ENCODE measurements at places on chromosomes 7 and 10.

DNA sequence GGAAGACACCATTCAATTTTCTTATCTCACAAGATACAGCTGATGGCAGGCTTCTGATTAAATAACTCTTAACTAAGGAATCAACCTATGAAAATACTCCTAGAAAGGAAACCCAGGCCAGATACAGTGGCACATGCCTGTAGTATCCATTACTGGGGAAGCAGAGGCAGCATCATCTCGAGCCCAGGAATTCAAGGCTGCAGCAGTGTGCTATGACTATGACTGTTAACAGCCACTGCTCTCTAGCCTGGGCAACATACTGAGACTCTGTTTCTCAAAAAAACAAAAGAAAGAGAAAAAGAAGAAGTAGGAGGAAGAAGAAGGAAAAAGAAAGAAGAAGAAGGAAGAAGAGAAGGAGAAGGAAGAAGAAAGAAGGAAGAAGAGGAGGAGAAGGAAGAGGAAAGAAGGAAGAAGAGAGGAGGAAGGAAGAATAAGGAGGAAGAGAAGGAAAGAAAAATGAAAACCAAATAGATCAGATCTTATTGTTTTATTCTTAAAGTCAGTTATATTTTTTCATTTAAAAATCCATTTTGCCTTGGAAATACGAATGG, 18.0 kb downstream of the DPY19L1 start:
- peaks cover 9% of the 10 kb centered on the region for H3K4me1 ChIP-seq
- no peak overlapping the region for H3K4me3 ChIP-seq
- no peak for DNase-seq
- H3K36me3 ChIP-seq, result no peaks in the 10 kb centered on the region
- H3K27me3 ChIP-seq, result no peaks in the 10 kb centered on the region

GRCh38 chr10:132208462-132209050, 21.8 kb downstream of the DPYSL4 start:
- H3K4me1 ChIP-seq, result no peaks in the 10 kb centered on the region
- no peak overlapping the region for H3K4me3 ChIP-seq
- H3K27ac ChIP-seq, result no peak overlapping the region
- DNase-seq, result no peak

DNA sequence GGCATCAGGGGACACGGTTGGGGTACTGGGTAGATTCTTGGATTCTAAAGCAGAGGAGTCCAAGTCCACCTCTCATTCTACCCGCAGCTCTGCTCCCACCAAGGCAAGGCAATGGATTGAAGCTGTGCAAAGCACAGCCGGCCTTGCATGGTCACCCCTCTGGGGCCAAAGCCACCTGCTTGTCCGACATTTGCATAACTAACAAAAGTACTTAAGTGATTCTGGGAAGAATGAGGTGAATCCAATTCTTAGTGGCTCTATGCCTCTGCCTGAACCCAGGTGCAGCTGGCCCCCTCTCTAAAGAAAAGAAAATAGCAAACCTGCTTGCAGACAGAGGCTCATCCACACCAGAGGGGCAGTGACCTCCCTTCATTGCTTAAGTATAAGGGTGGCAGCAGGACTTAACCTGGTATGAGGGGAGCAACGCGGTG, 10.7 kb upstream of the COBL start:
- H3K27me3 ChIP-seq, result peaks cover 1% of the 10 kb centered on the region
- H3K27ac ChIP-seq, result no peak overlapping the region
- no peak overlapping the region for H3K4me3 ChIP-seq
- H3K36me3 ChIP-seq, result no peaks in the 10 kb centered on the region

DNA sequence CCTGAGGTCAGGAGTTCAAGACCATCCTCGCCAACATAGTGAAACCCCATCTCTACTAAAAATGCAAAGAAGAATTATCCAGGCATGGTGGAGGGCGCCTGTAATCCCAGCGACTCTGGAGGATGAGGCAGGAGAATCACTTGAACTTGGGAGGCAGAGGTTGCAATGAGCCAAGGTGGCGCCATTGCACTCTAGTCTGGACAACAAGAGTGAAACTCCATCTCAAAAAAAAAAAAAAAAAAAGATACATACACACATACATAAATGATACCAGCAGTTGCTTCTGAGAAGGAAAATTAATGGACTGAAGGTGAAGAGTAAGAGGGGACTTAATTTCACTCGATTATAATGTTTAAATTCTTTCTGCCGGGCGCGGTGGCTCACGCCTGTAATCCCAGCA, 40.2 kb upstream of the PAX2 start:
- no peaks in the 10 kb centered on the region for H3K4me1 ChIP-seq
- peaks cover 5% of the 10 kb centered on the region for H3K27me3 ChIP-seq
- DNase-seq, result no peak
- H3K4me3 ChIP-seq, result no peak overlapping the region
- H3K36me3 ChIP-seq, result no peaks in the 10 kb centered on the region
- no peak overlapping the region for H3K27ac ChIP-seq

DNA sequence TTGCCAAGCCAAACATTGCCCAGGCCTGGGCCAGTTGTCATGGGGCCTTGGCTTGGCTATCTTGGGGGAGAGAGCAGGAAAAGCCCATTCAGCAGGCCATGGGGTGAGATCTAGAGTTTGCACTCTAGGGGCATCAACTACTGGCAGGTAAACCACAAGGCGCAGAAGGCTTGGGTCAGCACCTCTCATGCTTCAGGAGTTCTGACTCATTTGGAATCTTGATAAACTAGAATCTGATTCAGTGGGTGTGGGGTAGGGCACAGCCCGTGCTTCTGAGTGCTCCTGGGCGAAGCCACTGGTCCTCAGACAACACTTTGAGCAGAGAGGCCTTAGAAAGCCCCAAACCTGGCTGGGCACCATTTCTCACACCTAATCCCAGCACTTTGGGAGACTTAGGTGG, 81.1 kb downstream of the RGS10 start:
- H3K36me3 ChIP-seq, result peaks cover 12% of the 10 kb centered on the region
- no peak overlapping the region for H3K4me3 ChIP-seq
- no peak for DNase-seq
- no peaks in the 10 kb centered on the region for H3K4me1 ChIP-seq

GRCh38 chr7:151968357-151968756, 12.1 kb downstream of the GALNTL5 start:
- no peak for DNase-seq
- peaks cover under 1% of the 10 kb centered on the region for H3K36me3 ChIP-seq
- no peak overlapping the region for H3K4me3 ChIP-seq
- H3K27ac ChIP-seq, result no peak overlapping the region

- H3K27me3 ChIP-seq, result peaks cover 15% of the 10 kb centered on the region
- peak within 1 kb of the TSS; percentile 89 for H3K4me3 ChIP-seq
- DNase-seq, result no peak
- H3K36me3 ChIP-seq, result peaks cover 10% of the 10 kb centered on the region
- H3K4me1 ChIP-seq, result peaks cover 30% of the 10 kb centered on the region
Observed at GRCh38 chr7:150322833-150323681, at the start of the genes ACTR3C and LRRC61. Gene ACTR3C, minus strand, starts transcription at chr7:150323545. Its CDS starts 28,249 bp downstream, at chr7:150295296. Gene LRRC61, plus strand, starts transcription at chr7:150323355. Its CDS starts 13,507 bp downstream, at chr7:150336862.

GRCh38 chr10:61837755-61838171, 63.7 kb upstream of the ARID5B start:
- peaks cover 2% of the 10 kb centered on the region for H3K4me1 ChIP-seq
- no peak overlapping the region for H3K27ac ChIP-seq
- H3K4me3 ChIP-seq, result no peak overlapping the region
- no peak for DNase-seq
- no peaks in the 10 kb centered on the region for H3K27me3 ChIP-seq
- H3K36me3 ChIP-seq, result no peaks in the 10 kb centered on the region

- H3K36me3 ChIP-seq, result no peaks in the 10 kb centered on the region
- peak overlapping the region; percentile 48 for H3K4me3 ChIP-seq
- DNase-seq, result no peak
Observed at GRCh38 chr7:137848095-137848494, 1.3 kb upstream of the DGKI start.

GRCh38 chr10:3179174-3179573, 6.6 kb upstream of the PITRM1 start:
- H3K27me3 ChIP-seq, result no peaks in the 10 kb centered on the region
- H3K4me1 ChIP-seq, result peaks cover 4% of the 10 kb centered on the region
- no peak for DNase-seq
- H3K36me3 ChIP-seq, result no peaks in the 10 kb centered on the region
- no peak overlapping the region for H3K27ac ChIP-seq
- H3K4me3 ChIP-seq, result no peak overlapping the region

- peaks cover 13% of the 10 kb centered on the region for H3K27me3 ChIP-seq
- peaks cover 5% of the 10 kb centered on the region for H3K4me1 ChIP-seq
- H3K4me3 ChIP-seq, result no peak overlapping the region
- DNase-seq, result no peak
- H3K27ac ChIP-seq, result no peak overlapping the region
Observed at GRCh38 chr7:4107839-4108238, 574.3 kb upstream of the FOXK1 start.

GRCh38 chr10:46542567-46543465, 13.6 kb downstream of the GPRIN2 start:
- no peak overlapping the region for H3K4me3 ChIP-seq
- peaks cover 7% of the 10 kb centered on the region for H3K4me1 ChIP-seq
- H3K27me3 ChIP-seq, result peaks cover 18% of the 10 kb centered on the region
- no peak for DNase-seq
- no peaks in the 10 kb centered on the region for H3K36me3 ChIP-seq
- H3K27ac ChIP-seq, result no peak overlapping the region

GRCh38 chr10:18195060-18195799, 55.0 kb downstream of the CACNB2 start:
- no peak overlapping the region for H3K4me3 ChIP-seq
- H3K36me3 ChIP-seq, result no peaks in the 10 kb centered on the region
- DNase-seq, result no peak
- peaks cover 14% of the 10 kb centered on the region for H3K4me1 ChIP-seq

GRCh38 chr7:44937426-44937825, 41.4 kb downstream of the MYO1G start:
- H3K27me3 ChIP-seq, result no peaks in the 10 kb centered on the region
- DNase-seq, result no peak
- H3K27ac ChIP-seq, result no peak overlapping the region
- no peak overlapping the region for H3K4me3 ChIP-seq
- H3K36me3 ChIP-seq, result no peaks in the 10 kb centered on the region

- H3K4me3 ChIP-seq, result peak overlapping the region; percentile 96
- DNase-seq, result no peak
- H3K27me3 ChIP-seq, result no peaks in the 10 kb centered on the region
- H3K4me1 ChIP-seq, result peaks cover 15% of the 10 kb centered on the region
- no peaks in the 10 kb centered on the region for H3K36me3 ChIP-seq
Observed at GRCh38 chr7:29146888-29147609, 712 bp upstream of the CPVL start.

- H3K4me1 ChIP-seq, result no peaks in the 10 kb centered on the region
- H3K27me3 ChIP-seq, result peaks cover 2% of the 10 kb centered on the region
- peaks cover 24% of the 10 kb centered on the region for H3K36me3 ChIP-seq
- no peak for DNase-seq
- no peak overlapping the region for H3K4me3 ChIP-seq
Observed at GRCh38 chr10:130257897-130258296, 121.7 kb downstream of the GLRX3 start.

- H3K27me3 ChIP-seq, result peaks cover 15% of the 10 kb centered on the region
- no peak for DNase-seq
- no peak overlapping the region for H3K27ac ChIP-seq
- H3K4me3 ChIP-seq, result no peak overlapping the region
Observed at GRCh38 chr7:158355456-158356065, 232.1 kb downstream of the PTPRN2 start.

DNA sequence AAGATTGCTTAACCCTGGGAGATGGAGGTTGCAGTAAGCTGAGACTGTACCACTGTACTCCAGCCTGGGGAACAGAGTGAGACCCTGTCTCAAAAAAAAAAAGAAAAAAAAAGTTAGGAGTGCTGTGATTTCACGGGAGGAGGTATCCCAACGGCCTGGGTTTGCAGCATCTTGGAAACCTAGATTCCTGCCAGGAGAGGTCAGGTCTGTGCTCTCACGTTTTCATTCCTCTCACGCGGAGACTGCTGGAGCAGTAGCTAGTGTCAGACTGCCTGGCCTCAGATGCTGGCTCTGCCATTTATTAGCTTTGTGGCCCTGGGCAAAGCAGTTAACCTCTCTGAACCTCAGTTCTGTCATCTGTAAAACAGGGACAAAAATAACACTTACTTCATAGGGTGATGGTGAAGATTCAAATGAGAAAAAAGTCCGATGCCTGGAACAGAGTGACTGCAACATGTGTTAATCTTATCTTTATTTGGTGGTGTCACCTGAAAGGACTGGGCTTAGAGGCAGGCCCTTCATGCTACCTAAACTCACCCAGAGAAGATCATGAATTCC, 94.9 kb downstream of the GAD2 start:
- H3K27ac ChIP-seq, result no peak overlapping the region
- no peaks in the 10 kb centered on the region for H3K27me3 ChIP-seq
- DNase-seq, result peak; percentile 6
- no peaks in the 10 kb centered on the region for H3K36me3 ChIP-seq

- H3K4me3 ChIP-seq, result no peak overlapping the region
- peaks cover 2% of the 10 kb centered on the region for H3K27me3 ChIP-seq
- no peaks in the 10 kb centered on the region for H3K4me1 ChIP-seq
- no peak for DNase-seq
Observed at GRCh38 chr10:101995451-101996063, 60.4 kb downstream of the ARMH3 start.

GRCh38 chr10:79440281-79440680, 5.1 kb downstream of the ZCCHC24 start:
- H3K36me3 ChIP-seq, result peaks cover 29% of the 10 kb centered on the region
- peak overlapping the region; percentile 31 for H3K4me3 ChIP-seq
- peaks cover 10% of the 10 kb centered on the region for H3K27me3 ChIP-seq
- H3K27ac ChIP-seq, result no peak overlapping the region
- H3K4me1 ChIP-seq, result peaks cover 46% of the 10 kb centered on the region

GRCh38 chr7:4166340-4166739, 515.8 kb upstream of the FOXK1 start:
- H3K27me3 ChIP-seq, result peaks cover 6% of the 10 kb centered on the region
- H3K27ac ChIP-seq, result no peak overlapping the region
- no peaks in the 10 kb centered on the region for H3K4me1 ChIP-seq
- no peak overlapping the region for H3K4me3 ChIP-seq
- no peaks in the 10 kb centered on the region for H3K36me3 ChIP-seq

GRCh38 chr10:78371136-78371535, 337.5 kb downstream of the RPS24 start:
- H3K36me3 ChIP-seq, result no peaks in the 10 kb centered on the region
- no peak overlapping the region for H3K4me3 ChIP-seq
- H3K27me3 ChIP-seq, result peaks cover 8% of the 10 kb centered on the region
- H3K27ac ChIP-seq, result no peak overlapping the region
- no peak for DNase-seq

GRCh38 chr7:72321081-72321480, 91.1 kb downstream of the CALN1 start:
- H3K4me1 ChIP-seq, result no peaks in the 10 kb centered on the region
- peaks cover 4% of the 10 kb centered on the region for H3K36me3 ChIP-seq
- no peak overlapping the region for H3K4me3 ChIP-seq
- no peak for DNase-seq

- no peaks in the 10 kb centered on the region for H3K27me3 ChIP-seq
- H3K36me3 ChIP-seq, result peaks cover 18% of the 10 kb centered on the region
- DNase-seq, result no peak
- H3K4me1 ChIP-seq, result no peaks in the 10 kb centered on the region
Observed at GRCh38 chr7:74514131-74514591, 60.5 kb downstream of the GTF2IRD1 start.
